EH (cell line): ENCODE measurements at places on chromosomes 12 and 14.
A peak's percentile ranks its signal among the peaks of the same experiment; 100 is the strongest.

- no peak for DNase-seq
These were observed 214.4 kb upstream of the ALG10B start for GRCh38 chr12:38102197-38102596.

DNA sequence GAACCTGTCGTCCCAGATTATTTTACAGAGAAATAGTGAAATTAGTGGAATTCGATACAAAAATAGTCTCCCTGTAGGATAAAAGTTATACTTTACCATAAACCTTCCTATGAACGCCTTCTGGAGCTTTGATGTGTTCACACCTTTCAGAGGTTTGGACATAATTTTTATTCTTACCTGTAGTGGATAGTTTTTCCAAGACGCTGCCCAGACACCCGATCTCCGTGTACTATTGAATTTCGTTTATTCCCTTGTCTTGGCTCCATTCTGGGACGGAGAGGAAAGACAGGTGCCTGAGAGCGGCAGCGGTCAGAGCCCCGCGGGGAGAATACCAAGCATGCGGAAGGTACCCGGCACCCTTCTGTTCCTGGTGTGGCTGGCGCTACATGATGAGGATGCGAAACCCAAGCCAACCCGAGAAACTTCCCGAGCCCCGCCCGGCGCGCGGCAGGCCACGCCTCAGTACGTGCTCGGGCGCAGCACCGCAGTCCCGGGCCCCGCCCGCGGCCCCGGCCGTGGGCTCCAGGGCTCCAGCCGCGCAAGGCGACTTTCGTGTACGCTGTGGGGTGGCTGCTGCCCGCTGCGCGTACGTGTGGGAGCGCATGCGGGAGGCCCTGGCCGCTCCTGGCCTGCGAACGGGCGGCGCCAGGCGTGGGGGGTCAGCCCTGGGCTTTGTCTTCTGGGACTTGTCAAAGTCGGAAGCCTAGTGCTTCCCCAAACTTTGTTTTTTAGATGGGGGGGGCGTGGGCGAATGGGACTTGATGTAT is 11.3 kb upstream of the SNAPC1 start:
- peak; percentile 90 for DNase-seq

DNA sequence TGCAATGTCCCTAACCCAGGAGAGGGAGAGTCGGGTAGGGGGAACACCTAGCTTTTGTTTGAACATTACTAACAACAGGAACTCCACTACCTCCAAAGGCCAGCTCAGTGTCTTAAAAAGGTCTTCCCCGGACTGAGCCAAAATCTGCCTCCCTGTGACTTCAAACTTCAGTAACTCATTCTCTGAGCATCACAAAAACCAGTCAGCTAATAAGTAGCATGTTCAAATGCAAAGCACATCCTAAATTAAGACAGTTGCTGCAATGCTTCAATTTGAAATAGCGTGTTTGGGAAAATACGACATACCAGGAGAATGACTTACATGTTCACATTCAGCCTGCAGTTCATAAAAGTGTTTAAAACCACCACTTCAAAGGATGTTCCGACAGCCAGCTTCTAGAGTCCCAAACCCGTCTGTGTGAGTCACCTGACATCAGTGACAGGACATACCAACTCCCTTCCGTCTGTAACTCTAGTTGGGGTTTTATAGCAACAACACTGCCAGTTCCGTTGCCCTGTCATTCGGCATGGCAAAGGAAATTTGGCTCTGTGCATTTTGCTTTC is 13.0 kb downstream of the ZFP36L1 start:
- DNase-seq, result peak; percentile 98

DNA sequence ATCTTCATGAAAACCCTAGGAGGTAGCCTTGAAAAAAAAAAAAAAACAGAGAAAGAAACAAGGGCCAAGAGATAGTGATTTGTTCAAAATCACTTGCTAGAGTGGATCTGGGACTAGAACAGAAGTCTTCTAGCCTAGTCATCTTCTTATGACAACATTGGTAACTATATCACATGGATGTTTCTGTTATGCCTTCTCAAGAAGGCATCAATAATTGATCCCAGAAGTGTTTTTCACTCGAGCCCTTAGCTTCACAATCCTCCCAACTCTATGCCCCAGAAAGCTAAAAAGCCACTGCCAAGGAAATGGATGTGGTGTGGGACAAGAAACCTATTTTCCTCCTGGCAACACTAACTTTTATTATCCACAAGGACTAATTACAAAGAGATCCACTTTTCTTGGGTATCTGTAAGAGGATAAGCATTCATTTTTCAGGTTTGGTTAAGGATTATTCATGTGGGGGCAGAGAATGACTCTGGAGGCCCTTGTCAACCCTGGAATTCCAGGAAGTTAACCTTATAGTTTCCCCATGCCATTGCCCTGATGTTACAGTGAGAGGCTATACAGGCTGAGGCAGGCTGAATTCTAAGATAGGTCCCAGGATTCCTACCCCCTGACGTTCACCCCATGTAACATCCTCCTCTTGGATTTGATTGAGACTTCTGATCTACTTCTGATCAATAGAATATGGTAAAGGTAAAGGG is 67.7 kb upstream of the CPM start:
- peak; percentile 72 for DNase-seq

- DNase-seq, result no peak
These were observed 160.3 kb downstream of the PIWIL1 start for GRCh38 chr12:130497991-130498390.

DNA sequence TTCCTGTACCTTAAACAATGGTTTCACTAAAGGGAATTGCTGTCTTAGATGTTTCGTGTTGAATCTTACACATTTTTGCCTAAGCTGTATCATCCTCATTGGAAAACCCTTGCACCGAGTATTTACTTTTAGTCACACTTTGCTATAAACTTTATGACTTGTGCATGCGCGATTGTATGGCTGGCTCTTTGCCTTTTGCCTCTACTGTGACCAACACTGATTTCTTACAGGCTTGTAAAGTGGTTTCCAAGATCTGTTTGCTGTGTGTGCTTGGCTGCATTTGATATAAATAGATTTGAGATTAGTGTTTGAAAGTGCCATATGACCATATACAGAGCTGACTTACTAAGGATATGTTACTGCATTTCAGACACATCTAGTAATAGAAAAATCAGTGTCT is 40.5 kb downstream of the RASSF3 start:
- peak; percentile 65 for DNase-seq
